T-helper 17 cell (primary cell): ENCODE measurements at places on chromosomes 2 and 18.

DNA sequence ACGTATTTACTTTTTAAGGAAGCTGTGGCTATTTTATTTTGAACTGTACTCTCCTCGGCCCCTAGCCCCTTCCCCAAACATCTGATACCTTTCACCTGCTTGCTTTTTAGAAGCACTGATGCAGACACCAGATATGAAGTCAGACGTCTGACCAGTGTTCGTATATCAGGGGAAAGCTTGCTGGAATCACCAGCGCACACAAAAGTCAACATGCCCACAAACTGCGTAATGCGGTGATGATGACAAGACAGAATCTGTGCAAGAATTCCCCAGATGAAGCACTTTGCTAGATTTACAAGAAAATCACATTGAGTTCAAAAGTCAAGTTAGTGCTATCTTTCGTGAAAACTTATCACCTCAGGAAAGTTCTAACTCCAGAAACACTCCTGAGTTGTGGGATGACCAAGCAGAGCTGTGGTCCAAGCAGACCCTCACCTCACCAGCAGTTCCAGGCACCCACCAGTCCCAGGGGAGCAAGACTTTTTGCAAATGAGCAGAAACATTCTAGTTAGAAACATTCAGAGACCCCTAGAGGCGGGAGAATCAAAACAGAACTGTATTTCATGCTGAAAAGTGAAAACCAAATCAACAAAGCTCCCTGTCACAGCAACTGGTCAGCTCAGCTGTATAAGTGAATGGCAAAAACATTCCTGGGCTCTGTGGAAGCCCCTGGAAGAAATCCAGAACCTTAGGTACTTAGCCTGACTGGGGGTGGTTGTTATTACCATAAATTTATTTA, 55.7 kb downstream of the INO80C start:
- no peak for DNase-seq

DNA sequence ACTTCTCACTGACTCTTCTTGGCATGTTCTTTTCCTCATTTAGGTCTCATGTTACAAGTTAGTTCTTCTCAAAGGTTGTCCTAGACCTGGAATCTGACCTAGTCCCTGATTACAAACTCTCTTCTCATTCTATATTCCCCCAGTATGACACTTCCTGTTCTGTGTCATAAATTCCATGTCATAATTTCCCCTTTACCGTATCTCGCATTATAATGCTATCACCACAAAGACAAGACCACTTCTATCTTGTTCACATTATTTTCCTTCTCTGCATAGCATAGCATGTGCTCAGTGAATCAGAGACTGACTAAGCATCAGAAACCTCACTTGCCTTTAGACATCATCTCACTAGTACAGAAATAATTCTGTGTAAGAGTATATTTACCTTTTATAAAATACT, 63.6 kb upstream of the CAVIN2 start:
- no peak for DNase-seq

- no peak for DNase-seq
Measured at GRCh38 chr2:65374575-65374974, 57.8 kb downstream of the SPRED2 start.

GRCh38 chr2:99794414-99794813, 304.6 kb upstream of the REV1 start:
- no peak for DNase-seq

GRCh38 chr18:61860302-61860701, 32.5 kb downstream of the RNF152 start:
- DNase-seq = no peak

- DNase-seq = no peak
Measured at GRCh38 chr18:45688833-45689232, 35.1 kb upstream of the SLC14A1 start.

DNA sequence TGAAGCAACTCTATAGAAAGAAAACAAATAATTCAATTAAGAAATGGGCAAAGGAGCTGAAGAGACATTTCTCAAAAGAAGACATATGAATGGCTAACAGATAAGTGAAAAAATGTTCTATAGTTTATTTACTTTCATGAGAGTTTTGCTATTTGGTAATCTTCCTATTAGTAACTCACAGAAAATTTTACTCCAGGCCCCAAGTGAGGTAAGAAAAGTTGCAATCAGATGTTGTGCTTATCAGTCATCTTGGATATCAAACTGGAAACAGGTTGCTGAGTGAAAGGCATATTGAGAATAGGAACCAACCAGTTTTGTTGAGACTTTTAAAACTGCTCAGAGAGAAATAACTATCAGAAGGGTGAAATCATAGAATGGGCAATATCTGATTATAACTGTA, 1179.0 kb upstream of the ACVR2A start:
- DNase-seq = no peak

DNA sequence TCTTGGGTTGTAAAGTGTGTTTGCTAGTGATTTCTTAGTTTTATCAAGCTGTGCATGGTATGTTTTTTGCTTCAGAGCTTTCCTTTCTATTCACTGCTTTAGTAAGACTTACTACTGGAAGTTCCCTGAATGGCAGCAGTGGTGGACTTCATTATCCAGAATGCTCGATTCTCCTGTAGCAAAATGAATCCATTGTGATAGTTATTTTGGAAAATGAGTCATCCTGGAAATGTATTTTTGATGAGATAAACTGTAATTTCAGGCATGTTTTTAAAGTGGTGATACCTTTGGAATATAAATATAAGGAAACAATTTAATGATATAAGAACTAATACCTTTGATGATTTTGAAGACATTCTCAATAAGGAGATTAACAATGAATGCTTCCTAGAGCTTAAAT, 387.1 kb downstream of the PTPRM start:
- DNase-seq = no peak

- no peak for DNase-seq
Measured at GRCh38 chr2:217585362-217585761, 417.4 kb downstream of the TNS1 start.
